ENCODE measurements at places on chromosomes 16 and 17.

DNA sequence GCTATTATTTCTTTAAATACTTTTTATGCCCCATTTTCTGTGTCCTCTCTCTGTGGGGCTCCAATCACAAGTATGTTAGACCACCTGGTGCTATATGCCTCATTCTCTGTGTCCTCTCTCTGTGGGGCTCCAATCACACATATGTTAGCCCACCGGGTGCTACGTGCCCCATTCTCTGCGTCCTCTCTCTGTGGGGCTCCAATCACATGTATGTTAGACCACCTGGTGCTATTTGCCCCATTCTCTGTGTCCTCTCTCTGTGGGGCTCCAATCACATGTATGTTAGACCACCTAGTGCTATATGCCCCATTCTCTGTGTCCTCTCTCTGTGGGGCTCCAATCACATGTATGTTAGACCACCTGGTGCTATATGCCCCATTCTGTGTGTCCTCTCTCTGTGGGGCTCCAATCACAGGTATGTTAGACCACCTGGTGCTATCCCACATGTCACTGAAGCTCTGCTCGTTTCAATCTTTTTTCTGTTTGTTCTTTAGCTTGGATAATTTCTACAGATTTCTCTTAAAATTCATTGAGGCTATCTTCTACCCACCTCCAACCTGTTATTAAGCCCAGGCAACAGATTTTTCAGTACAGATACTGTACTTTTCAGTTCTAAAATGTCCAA lies 28.2 kb downstream of the LMF1 start:
- no peak for DNase-seq

GRCh38 chr17:50443505-50443974 lies 17.5 kb downstream of the ACSF2 start:
- DNase-seq = no peak

GRCh38 chr17:35315283-35315682 lies 58.1 kb downstream of the SLFN11 start:
- DNase-seq = no peak

- DNase-seq = no peak
These were observed 220.1 kb upstream of the SOX9 start for GRCh38 chr17:71900621-71901229.

DNA sequence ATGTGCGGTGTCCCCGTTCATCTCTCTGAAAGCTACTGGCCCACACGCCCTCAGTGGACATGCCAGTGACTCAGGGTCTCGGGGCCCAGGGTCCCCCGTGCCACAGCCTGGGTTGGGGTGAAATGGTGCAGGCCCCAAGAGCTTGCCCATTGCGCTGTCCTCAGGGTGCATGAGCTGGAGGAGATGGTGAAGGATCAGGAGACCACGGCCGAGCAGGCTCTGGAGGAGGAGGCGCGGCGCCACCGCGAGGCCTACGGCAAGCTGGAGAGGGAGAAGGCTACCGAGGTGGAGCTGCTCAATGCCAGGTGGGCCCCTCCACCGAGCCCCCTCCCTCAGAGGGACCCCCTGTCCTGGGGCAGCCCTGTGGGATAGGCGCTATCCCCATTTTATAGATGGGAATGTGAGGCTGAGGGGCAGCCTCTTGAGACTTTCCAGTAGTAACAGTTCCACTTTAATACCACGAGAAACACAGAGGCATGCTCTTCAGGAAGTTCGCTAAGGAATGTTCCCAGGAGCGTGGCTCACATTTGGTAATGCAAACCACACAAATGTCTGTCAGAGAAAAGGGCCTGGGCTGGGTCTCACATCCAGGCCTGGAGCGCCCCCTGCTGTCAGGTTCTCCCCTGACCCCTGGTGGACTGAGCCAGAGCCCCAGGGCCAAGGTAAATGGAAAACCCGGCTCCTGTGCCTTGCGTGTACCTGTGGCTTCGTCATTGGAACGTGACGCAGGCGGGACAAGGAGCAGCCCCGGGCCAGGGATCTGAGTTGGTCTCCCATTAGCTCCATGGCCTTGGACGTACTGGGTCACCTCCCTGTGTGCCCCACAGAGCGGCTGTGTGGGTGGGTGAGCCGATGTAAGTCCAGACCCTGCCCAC lies 133.7 kb downstream of the RAB11FIP4 start:
- peak; percentile 95 for DNase-seq

DNA sequence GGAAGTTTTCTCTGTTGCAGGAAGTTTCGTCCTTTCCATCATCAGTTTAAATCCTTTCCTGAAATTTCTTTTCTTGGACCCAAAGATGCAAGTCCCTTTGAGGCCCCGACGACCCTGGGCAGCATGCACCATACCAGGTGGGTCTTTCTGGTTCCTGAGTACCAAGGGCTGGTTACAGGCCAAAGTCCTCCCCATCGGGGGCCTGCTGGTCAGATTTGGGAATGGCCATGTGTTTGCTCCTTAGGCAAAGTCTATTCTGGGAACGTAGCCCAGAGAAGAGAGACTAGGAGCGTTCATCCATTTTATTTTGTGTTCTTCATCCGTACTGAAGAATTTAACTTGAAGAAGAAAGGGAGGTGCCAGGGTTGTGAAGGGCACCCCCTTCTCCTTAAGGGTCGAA lies 17.5 kb upstream of the ADAM11 start:
- DNase-seq = no peak

- DNase-seq = no peak
These were observed 19.2 kb downstream of the ADCY7 start for GRCh38 chr16:50285406-50286003.

GRCh38 chr17:81941484-81942166 lies 4.5 kb upstream of the PYCR1 start:
- DNase-seq = no peak

GRCh38 chr17:64780096-64781013 lies 118.2 kb upstream of the SMURF2 start:
- peak; percentile 71 for DNase-seq

DNA sequence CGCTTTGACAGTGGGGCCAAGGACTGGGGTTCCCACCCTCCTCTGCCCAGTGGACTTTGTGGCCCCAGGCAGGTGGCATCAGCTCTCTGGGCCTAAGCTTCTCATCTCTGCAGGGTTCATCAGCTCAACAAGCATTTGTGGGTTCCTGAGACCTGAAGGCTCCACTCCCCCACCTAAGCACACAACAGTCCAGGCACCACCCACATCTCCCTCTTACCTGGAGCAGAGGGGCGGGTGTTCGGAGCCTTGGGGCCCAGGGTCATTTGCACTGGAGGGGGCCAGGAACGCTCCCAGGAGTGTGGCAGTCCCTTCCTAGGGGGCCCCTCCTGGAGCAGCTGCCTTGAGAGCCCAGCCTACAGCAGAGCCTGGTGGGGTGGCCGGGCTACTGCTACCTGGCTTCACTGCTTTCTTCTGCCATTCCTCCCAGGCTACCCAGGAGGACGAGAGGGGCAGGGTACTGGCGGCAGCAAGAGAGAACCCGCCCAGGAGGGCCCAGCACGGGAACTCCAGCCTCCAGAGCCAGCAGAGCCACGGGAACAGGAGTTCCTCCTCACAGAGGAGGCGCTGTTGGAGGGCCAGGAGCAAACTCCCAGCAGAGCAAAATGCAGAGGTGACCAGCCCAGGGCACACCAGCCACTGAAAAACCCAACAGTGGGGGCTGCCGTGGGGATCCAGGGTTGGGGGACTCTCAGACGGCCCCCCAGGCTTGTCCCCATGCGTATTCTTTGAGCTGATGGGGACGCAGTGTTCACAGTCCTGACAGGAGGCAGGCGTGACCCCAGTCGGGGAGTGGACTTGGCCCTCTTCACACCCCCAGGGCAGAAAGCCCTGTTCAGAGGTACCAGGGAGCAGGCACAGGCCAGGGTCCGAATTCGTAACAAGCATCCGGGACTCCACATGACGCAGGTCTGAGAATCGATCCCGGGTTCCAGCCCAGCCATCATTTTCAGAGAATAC lies 35.1 kb upstream of the SLC38A10 start:
- DNase-seq = peak; percentile 46

DNA sequence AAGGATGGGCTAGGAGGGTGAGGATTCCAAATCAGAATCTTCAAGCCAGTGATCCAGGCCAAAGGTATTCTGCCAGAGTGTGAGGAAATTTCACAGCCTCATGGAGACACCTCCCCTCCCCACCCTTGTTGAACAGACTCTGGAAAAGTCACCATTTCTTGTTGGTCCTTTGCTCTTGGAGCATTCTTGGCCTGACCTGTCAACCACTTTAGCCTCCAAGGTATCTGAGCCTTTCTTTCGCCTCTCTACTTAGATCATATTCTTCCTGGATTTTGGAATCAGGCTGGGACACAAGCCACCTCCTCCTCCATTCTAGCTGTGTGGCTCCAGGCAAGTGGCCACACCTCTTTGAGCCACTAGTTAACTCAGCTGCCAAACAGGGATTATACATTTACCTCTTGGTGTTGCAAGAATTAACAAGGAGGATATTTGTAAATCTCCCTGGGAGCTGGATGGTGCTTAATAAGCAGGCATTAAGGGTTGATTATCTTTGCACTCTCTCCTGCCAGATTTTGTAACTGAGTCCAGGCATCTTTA lies 193.5 kb downstream of the WWOX start:
- no peak for DNase-seq

- DNase-seq = peak; percentile 80
These were observed 11.0 kb upstream of the CBFB start for GRCh38 chr16:67017810-67018488.

- no peak for DNase-seq
These were observed 81.8 kb downstream of the AKAP1 start for GRCh38 chr17:57166803-57167202.

DNA sequence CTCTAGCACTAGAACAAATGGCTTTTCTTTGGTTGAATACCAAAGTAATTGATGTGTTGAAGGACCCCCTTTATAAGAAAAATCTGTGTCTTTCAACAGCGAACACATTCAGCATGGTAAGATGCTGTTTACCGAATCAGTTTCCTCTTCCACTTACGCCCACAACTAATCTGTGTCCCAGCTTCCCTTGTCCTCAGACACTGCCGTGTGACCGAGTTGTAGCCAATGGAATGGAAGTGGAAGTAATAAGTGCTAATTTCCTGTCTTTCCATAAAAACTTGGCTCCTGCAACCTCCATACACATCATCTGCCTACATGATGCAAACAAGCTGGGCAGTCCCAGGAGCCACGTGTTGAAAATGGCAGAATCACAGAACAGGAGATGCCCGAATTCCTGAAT lies 10.4 kb downstream of the CDIPT start:
- peak; percentile 68 for DNase-seq

- DNase-seq = no peak
These were observed 173.3 kb downstream of the MRTFB start for GRCh38 chr16:14244196-14245010.

DNA sequence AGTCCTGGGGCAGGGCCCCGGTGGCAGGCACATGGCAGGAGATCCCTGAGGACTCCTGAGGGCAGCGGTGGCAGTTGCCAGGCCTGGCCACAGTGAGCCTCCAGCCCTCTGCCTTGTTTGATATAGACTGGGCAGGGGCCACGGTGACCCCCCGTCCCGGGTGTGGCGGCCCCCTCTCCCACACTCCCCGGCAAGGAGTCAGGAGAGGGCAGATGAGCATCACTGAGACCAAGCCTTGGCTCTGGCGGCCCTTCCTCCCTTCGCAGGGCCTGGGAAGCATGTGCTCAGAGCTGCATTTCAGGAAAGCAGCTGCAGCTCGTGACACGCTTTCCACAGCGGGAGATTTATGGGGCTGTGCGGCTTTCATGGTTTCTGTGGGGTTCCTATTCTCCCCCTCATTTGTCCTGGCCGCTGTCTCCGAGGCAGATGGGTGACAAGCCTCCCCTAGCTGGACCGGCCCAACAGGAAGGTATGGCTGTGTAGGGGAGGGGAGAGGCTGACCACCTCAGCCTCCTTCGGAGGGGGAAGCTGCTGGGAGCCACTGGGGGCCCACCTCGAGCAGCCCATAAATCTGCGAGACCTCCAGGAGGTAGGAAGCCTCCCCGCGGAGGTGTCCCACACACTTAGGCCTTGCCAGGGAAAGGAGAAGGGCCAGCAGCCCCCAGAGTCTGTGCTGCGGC lies 211.4 kb downstream of the NTN1 start:
- DNase-seq = no peak

GRCh38 chr16:76854234-76854633 lies 336.8 kb upstream of the MON1B start:
- no peak for DNase-seq

DNA sequence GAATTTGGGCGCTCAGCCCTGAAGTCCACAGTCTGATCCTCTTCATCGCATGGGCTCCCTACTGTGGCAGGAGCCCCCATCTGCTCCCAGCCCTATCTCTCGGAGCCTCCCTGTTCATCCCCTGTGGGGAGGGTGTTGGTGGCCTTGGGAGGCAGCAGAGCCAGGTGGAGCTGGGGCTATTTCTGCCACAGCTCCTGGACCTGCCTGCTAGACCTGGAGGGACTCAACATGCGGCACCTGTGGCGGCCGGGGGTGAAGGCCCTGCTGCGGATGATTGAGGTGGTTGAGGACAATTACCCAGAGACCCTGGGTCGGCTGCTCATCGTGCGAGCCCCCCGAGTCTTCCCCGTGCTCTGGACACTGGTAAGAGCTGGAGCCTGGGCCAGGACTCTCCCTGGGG lies 30.5 kb downstream of the NAGPA start:
- no peak for DNase-seq

DNA sequence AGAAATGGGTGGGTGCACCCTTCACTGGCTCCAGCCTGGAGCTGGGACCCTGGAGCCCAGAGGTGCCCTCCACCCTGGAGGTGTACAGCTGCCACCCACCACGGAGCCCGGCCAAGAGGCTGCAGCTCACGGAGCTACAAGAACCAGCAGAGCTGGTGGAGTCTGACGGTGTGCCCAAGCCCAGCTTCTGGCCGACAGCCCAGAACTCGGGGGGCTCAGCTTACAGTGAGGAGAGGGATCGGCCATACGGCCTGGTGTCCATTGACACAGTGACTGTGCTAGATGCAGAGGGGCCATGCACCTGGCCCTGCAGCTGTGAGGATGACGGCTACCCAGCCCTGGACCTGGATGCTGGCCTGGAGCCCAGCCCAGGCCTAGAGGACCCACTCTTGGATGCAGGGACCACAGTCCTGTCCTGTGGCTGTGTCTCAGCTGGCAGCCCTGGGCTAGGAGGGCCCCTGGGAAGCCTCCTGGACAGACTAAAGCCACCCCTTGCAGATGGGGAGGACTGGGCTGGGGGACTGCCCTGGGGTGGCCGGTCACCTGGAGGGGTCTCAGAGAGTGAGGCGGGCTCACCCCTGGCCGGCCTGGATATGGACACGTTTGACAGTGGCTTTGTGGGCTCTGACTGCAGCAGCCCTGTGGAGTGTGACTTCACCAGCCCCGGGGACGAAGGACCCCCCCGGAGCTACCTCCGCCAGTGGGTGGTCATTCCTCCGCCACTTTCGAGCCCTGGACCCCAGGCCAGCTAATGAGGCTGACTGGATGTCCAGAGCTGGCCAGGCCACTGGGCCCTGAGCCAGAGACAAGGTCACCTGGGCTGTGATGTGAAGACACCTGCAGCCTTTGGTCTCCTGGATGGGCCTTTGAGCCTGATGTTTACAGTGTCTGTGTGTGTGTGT lies 46.8 kb downstream of the IL21R start:
- DNase-seq = no peak

DNA sequence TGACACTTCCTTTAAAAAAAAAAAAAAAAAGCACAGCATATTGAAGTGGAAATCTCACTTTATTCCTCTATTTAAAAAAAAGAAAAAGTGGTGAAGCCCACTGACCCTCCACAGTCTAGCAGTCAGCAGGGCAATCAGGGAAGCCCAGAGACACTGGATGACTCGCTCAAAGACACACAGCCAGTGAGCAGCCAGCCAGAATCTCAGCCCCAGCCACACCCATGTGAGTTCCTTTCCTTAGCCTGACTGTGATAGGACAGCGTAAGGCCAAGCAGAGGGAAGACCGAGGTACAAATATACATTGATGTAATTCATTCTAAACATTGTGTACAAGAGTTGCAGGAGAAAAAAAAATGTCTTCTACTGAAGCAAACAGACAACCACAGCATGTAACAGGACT lies 22.5 kb downstream of the XPO6 start:
- DNase-seq = no peak

GRCh38 chr17:35981908-35982330 lies 622 bp upstream of the CCL16 start:
- DNase-seq = no peak
